ENCODE measurements at places on chromosomes 1 and 21.

- DNase-seq = no peak
Measured at GRCh38 chr1:223670458-223671159, 5.1 kb upstream of the CAPN8 start.

DNA sequence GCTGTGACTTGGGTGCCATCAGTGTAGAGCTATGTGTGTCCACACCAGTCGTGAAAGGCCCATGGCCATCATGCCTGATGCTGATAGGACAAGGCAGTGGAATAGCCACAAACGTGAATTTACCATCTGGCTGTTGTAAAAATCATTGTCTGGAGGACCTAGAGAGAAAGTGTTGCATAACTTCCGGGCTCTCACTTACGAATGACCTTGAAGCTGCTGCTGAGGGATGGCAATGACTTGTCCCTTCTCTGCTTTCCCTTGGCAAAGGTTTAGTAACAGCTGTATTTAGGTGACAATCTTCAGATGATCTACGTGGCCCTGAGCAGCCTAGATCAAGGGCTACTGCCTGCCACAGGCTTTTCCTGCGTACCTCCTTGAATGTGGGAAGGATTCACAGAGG, 5.8 kb downstream of the ATP1B1 start:
- DNase-seq = no peak

DNA sequence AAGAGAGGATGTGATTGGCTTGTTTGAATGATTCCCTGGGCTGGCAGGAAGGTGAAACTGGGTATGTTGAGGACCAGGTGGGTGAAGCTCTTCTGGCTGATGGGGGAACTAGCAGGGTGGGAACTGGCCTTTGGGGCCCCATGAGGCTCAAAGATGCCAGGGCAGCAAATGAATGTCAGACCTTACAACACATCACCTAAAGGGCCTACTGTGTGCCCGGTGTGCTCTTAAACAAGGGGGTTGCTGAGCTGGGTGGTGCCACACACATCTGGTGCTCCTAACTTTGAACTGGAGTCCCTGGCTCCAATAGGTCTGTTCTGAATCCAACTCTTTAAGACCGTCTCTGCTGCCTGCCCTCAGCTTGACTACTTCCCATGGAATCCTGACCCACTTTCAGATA, 21.3 kb upstream of the HTR1D start:
- DNase-seq = no peak

GRCh38 chr1:46575778-46576177, 24.3 kb upstream of the KNCN start:
- DNase-seq = no peak

DNA sequence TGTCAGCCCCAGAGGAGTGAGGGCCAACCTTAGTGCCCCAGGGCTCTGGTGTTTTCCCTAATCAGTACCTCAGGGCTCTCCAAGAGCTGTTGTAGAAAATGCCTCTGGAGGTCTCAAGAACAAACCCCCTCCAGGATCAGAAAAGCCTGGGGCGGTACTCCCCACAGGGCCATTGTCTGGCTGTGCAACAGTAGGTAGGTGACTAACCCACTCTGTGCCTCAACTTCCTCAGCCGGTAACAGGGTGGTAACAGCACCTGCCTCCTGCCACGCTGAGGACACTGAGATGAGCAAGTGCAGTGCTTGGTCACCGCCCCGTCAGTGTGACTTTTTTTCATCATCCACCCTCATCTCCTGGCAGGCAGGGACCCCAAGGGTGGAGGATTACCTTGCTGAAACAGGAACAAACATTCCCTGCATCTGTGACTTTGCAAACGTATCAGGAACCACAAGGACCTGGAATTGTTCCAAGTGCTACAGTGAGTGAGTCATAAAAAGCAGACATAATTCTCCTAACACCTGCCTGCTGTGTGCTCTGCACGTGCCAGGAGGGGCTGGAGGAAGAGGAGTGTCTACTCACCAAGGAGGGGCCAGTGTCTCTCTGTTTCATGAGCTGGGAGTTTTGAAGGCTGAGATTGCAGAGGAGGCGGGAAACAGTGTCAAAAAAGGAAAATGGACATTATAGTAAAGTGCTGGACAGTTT, 440.8 kb downstream of the NPHP4 start:
- no peak for DNase-seq

DNA sequence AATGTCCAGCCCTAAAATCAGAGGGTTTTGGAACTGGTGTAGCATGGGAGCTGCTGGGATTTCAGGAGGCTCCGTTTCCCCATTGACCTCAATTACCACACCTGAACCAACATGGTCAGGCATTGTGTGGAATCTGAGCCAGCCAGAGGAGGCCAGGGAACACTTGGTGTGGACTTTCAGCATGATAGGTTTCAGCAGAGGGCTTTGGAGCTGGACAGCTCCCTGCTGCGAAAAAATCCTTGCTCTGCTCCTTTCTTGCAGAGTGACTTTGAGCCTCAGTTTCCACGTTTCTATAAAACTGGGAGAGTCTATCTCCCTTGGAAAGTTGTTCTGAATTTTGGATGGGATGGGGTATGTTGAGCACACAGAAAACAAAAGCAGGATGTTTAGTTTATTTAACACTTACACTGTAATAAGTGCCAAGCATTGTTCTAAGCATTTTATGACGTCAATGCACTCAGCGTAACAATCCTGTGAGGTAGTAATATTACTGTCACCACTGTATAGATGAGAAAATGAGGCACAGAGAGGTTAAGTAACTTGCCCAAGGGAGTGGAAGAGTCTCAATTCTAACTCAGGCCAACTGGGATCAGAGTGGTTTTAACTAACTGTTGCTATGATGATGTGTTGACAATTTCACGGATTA, 168.0 kb downstream of the GRIK3 start:
- no peak for DNase-seq

DNA sequence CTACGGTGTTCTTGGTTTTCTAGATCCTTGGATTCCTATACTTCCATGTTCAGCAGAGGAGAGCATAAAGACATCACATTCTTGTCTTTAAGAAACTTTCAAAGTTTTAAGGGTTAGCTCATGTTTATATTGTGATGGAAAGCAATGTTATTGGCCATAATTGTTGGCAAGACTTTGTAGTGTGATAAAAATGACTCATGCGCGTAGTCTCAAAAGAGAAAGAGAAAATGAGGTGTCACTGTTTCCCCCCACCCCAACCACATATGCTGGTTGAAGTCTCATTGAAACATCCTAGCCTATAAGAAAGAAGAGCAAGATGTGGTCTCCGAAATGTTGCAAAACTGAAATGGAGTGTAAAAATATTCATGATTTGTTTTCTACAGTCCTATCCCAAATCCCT, 348.8 kb downstream of the PTBP2 start:
- DNase-seq = no peak

- no peak for DNase-seq
Measured at GRCh38 chr1:232355162-232356006, 274.5 kb downstream of the SIPA1L2 start.

GRCh38 chr21:19420565-19420964, 1017.0 kb upstream of the TMPRSS15 start:
- DNase-seq = no peak

DNA sequence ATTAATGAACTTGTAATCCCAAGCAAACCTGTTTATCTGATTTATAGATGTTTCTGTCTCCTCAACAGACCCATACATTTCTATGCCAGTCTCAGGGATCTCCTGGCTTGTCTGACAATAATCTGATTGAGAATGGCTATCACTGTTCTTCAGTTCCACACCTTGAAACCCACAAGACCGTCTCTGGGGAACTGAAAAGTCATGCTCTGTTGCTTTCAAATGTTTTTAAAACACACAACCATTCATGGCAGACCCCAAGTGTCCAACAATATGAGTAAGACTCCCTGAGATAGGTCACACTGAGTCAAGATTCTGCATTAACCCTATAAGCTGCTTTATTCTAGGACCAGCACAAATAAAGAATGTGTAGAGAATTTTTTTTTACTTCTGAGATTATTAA, 611.2 kb upstream of the PLXNA2 start:
- no peak for DNase-seq

Measured in stimulated activated CD4-positive, alpha-beta T cell treated with anti-CD3 and anti-CD28 coated beads, TNF-alpha, amount 100 ng/mL, for 1 hour (primary cell).